ENCODE measurements at places on chromosomes 4 and X.

GRCh38 chrX:150225266-150225665 is 137.9 kb upstream of the MAMLD1 start:
- DNase-seq, result no peak

DNA sequence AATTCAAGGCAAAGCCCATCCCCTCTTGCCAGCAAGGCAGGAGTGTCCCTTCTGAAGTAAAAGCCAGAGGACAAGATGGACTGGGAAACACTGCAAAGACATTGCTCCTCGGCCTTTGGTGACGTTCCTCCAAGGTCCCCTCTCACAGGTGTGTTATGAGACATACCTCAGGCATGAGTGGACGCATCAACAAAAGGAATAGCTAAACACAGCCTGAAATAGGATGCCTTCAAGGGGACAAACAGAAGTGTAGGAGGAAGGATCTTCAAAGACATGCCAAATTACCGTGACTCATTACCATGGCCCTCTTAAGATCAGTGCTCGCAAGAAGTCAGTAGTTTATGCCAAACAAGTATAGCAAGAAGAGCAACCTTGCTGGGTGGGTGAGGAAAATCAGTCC is 6.0 kb upstream of the IDS start:
- DNase-seq, result no peak

GRCh38 chr4:29052266-29052665 is 1667.9 kb upstream of the PCDH7 start:
- DNase-seq, result no peak

DNA sequence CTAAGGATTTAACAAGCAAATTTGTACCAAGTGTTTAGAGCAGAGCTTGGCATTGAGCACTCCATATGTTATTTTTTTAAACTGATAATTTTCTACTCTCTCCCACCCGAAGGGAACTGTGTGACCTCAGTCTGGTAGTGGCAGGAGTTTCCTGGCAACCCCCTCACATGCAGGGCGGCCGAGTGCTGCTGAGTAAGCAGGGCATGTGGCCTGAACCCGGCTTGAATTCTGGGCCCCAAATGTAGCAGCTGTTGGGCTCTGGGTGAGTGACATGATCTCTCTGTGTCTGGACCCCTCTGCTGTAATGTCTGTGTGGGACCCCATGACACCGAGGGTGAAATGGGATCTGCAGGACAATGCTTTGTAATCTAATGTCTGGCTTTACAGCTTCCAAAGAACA is 13.6 kb upstream of the C4orf50 start:
- DNase-seq, result no peak

- DNase-seq, result no peak
Measured at GRCh38 chr4:48944252-48944651, 37.7 kb upstream of the OCIAD2 start.

DNA sequence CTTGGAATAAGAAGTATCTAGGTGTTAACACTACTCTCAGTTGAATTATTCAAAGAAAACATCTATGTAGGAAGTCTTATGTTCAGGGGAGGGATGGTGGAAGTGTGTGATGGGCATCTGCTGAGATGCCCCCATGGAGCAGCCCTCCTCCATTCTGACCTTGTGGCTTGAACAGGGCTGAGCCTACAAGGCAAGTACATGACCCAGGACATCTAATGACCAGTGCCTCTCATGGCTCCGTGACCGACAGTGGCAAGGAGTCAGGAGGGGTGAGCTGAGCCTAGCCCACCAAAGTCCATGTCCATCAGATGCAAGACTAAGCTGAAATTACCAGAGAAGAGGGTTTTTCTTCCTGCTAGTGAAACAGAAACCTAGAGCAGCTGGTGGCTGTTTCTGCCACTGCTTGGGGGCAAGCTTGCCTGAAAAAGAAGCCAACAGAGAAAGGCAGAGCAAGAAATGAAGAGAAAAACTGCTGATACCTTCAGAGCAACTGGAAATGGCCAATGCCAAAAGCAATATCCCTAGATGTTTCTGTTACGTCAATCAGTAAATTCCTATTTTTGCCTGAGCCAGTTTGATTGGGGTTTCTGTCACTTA is 113.5 kb downstream of the TSPAN5 start:
- no peak for DNase-seq

DNA sequence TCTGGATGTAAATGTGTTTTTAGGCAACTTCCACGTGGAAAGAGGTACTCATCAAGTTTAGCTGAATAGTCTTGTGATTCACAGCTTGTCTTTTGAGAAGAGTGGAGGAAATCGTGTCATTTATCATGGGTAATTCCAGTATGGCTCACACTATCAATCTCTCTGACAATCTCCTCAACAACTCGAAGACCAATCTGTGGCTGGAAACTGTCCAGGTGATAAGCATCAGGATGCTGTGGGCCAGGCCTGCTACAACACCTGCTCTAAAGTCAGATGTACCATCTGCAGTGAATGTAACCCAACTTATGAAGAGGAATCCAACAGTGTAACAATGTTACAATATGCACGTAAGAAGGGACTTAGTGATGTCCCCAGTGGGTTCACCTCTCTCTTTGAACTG is 132.1 kb upstream of the GK2 start:
- DNase-seq, result no peak

DNA sequence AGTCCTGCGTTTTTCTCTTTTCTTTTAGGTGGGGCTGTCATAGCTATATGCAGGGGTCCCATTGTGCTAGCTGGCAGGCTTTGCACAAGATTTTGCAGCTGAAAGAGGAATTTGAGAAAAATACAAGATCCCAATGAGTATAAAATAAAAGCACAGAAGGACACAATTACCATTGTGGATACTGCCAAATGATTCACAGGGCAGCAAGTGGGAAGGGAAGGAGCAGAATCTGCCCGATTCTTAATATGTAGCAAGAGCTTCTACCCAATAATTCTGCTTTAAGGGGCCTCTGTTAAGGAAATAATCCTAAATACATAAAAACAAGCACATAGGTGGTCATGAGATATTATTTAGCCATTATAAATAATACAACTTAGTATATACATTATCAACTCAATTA is 25.9 kb upstream of the ING2 start:
- DNase-seq, result no peak

DNA sequence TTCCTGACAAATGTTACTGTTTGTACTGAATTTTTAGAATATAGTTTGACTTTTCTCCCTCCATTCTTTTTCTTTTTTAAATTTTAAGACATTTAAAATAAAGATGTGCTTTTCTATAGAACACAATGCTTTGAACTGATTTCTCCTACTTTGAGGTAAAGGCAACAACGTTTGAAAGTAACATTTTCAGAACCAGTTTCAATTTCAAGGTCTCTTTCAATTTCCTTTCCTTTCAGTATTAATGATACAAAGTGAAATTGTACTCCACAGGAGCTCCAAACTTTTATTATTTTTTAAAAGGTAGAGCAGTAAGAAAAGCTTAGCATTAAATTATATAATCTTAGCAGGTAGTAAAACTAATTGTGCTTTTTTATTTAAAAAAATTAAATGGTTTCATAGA is 54.9 kb downstream of the NDST4 start:
- DNase-seq, result no peak

DNA sequence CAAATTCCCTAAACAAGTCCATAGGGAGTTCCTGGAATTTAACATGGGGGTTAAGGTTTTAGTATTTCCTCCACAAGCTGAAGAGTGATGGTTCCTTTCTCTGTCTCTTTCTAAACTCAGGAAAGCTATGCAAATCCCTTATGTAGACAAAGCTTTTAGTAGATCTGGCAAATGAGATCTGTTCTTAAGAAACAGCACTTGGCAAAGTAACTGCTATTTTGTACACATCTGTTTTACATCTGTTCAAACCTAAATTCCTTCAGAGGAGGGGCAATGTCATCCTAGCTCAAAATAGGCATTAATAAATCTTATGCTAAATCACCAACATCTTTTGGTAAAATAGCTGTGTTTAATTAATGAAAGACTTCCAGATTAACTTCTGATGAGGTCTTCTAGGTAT is 137.8 kb upstream of the TBC1D9 start:
- DNase-seq, result no peak

DNA sequence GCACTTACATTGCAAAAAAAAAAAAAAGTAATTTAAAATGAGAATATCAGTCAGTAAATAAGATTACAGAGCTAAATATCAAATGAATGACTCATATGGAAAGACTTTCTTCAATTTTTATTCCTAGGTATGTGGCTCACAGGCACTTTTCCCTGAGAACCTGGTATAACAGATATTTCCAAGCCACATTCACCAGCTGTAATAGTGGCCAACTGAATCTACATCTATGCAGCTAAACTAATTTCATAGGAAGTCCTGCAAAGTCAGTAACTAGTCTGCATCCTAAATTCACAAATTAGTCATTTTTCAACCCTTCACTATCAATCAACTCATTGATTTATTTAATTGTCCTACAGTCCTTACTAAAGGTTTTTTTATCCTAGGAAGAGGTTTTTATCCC is 5.6 kb downstream of the PDE5A start:
- no peak for DNase-seq

DNA sequence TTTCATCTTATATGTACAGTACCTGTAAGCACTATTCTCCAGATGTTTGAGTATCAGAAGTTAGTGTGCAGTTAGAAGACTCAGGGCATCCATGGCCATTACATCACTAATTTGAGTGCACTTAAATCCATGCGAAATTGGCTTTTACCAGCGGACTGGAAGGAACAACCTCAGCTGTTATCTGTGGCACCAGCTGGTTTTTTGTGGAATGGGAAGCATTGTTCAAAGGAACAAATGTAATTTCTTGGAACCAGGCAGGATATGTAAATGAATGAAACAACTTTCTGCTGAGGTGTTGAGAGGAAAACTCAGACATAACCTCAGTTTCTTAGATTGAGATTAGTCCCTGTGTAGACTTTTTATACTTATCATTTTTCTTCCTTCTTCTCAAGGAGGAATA is 60.2 kb downstream of the PDGFRA start:
- no peak for DNase-seq

DNA sequence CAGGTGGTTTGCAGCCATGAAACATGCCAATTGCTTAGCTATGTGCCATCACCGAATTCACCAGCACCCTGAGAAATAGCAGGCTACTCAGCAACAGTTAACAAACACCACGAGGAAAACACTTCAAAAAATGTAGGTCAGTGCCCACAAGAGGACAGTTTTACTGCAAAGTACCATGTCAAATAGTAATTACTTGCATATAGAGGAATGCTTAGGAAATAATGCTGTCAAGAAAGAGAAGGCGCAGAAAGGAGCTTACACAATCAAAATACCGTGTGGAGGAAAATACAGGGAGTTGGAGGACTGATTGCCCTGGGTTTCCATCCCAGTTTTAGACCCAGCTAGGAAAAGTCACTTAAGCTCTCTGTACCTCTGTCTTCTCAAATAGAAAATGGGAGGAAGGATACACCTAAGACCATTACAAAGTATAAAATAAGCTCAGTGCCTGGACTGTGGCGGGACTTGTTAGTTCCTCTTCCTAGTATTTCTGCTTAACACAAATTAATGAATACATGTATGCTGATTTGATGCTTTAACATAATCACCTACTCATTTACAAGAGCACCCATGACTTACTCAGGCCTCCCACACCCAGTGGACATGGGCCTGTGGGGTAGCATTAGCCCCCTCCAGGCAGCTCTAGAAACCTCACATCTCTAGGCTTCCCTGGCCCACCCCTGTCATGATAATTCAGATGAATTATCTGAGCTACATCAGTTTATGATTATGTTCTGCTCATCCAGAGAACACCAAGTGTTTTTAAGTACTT is 44.5 kb upstream of the IL21 start:
- no peak for DNase-seq

Measured in stimulated activated CD4-positive, alpha-beta T cell treated with anti-CD3 and anti-CD28 coated beads, Interleukin-1b, Interleukin-23, amount 100 ng/mL, for 4 hours (primary cell).